ENCODE measurements at places on chromosomes 6 and 20.

GRCh38 chr6:19535351-19535750, 301.8 kb upstream of the ID4 start:
- DNase-seq = no peak

GRCh38 chr20:17722493-17723300, 22.9 kb downstream of the BANF2 start:
- DNase-seq = no peak

DNA sequence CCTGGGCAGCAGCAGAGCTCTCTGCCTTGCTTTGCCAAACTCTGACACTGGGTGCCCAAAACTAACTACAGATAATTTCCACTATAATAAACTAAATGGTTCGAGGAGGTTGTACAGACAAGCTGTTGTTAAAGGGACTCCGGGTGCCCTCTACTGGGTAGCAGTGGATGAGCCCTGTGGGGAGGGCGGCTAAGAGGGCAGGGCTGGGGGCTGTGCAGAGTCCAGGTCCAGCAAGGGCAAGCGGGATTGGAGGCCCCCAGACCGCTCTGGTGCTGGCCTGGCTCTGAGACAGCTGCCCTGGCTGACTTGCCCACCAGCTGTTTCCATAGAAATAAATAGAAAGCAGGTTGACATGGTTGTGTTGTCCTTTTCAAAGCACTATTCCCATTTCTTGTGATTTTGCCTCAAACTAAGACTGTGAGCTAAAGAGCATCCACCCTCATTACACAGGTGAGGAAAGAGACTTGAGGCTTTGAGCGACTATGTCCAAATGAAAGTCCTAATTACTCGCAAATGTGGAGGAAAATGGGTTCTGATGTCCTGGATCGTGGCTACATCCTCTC, 167.6 kb upstream of the CST7 start:
- DNase-seq = no peak

- DNase-seq = no peak
Measured at GRCh38 chr20:13419477-13419876, 198.4 kb downstream of the ISM1 start.

- no peak for DNase-seq
Measured at GRCh38 chr6:106011476-106011875, 74.7 kb upstream of the PRDM1 start.

DNA sequence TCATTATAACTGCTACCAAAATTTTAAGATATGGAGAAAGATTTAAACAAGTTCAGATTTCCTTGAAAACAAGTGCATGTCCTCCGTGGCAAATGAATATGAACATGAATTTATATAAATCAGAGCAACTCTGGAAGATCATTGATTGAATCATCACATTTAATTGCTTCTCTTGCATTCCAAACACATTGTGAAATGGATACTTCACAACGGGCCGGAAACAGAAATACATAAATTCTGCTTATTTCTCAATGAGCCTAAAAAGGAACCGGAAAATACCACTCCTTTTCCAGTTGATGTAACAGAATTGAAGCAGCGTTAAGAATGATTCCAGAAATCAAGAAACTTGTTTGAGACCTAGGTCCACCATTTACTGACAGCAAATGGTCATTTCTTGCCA, 134.6 kb upstream of the BTN3A2 start:
- DNase-seq = no peak
